ENCODE measurements at places on chromosomes 16 and 17.

DNA sequence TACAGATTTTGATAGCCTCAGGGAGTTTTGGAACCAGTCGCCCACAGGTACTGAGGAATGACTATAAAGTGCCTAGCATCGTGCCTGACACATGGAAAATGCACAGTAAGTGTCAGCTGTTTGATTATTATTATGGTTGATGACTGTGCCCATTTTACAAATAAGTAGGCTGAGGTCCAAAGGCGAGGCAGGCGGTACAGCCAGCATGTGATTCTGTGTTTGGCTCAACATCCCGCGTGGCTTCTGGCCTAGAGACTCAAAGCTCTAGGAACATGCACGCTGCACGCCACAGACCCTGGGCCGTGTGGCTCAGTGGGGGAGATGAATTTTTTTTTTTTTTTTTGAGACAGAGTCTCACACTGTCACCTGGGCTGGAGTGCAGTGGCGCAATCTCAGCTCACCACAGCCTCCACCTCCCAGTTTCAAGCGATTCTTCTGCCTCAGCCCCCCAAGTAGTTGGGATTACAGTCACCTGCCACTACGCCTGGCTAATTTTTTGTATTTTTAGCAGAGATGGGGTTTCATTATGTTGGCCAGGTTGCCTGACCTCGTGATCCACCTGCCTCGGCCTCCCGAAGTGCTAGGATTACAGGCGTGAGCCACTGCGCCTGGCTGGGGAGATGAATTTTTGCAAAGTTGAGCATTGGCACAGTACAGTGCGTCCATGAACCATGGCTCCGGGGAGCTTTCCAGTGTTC, 57.7 kb downstream of the NKD1 start:
- ATAC-seq: no peak

GRCh38 chr17:78598013-78598471, 20.8 kb upstream of the DNAH17 start:
- ATAC-seq: no peak

- no peak for ATAC-seq
Observed at GRCh38 chr16:46850619-46851555, 19.9 kb upstream of the C16orf87 start.

DNA sequence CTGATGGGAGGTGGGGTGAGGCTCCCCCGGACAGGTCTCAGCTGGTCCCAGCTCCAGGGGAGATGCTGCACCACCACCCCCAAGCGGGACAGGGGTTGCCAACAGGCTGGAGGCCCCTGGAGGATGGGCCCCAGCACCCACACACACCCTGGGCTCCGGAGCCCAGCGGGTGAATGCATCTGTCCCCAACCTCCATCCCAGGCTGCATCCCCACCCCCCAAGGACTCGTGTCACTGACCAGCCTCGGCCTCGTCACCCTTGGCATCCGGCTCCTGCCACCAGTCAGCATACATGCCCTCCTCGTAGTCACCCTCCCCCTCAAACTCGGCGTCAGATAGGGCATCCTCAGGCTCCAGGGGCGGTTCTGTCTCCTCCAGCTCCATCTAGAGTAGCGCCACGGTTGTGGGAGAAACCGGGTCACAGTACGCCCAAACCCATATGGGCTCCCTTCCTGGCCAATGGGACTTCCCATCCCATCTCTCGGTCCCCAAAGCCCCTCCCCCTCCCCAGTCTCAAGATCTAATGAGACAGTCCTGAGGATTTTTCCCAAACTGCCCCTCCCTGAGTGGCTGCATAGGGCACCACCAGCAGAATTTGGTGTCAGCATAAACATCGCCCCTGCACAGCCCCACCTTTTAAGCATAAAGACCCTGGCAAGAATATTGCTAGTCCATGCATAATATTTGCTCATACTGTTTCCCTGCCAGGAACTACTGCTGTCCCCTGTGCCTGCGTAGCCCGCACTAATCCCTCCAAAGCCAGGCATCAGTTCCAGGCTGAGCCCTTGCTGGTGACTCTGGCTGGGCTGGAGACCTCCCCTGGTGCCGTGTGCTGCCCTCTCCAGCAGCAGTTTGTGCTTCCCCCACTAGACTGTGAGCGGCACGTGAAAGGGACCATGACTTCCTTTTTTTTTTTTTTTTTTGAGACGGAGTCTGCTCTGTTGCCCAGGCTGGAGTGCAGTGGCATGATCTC, 8.4 kb downstream of the P3H4 start:
- no peak for ATAC-seq

DNA sequence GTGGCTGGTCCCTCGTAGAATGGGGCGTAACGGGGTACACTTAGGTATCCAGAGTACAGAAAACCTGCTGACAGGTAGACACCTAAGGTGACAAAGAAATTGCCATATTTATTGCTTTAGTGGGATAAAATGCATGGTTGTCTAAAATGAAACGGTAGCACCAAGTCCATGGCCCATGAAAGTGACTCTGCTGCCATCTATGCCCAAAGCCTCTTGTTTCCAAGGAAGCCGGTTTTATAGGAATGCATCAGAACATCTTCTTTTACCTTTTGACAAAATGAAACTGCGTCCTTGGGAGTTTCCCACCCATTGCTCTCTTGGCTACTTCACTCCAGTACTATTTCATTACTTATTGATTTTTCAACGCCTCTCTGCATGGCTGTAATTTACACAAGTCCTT, 151.3 kb upstream of the ZFHX3 start:
- no peak for ATAC-seq

GRCh38 chr17:63035271-63035670, 69.2 kb downstream of the TANC2 start:
- peak; percentile 44 for ATAC-seq

GRCh38 chr16:89257281-89257731, 39.8 kb downstream of the ZNF778 start:
- peak; percentile 36 for ATAC-seq

DNA sequence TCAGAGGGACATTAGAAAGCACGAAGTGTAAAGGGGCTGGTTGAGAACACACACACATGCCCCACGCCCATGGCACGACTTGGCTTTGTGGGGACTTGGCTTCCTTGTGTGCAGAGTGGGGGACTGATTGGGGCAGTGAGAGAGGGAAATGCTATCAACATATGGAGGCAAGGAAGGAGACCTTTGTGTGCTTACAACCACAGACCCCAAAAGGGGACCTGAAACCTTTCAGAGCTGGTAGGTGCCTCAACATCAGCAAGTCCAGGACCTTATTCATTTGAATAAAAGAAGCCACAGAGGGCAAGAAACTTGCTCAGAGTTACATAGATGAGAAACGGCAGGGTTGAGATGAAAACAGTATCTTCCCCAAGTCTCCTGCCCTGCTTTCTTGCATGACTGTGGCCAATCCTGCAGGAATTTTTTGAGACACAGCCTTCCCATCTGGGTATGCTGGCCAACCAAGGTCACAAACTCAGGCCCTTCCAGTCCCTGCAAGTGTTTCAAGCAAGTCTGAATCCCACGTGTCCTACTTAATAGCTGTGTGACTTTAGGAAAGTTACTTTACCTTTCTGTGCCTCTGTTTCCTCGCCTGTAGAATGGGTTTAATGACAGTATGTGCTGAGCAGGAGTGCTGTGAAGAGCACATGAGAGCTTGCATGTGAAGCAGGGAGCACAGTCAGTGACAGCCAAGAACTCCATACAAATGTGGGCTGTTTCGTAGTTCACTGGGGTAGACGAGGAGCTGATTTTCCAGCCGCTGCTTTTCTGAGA, 26.2 kb downstream of the C16orf78 start:
- ATAC-seq: no peak

GRCh38 chr17:68368387-68368786, 77.1 kb downstream of the ARSG start:
- no peak for ATAC-seq

Measured in SK-N-SH treated with all-trans-retinoic acid at 6 μM for 48 hours (cell line).